Common myeloid progenitor, CD34-positive (primary cell): ENCODE measurements at places on chromosomes 7 and 10.

DNA sequence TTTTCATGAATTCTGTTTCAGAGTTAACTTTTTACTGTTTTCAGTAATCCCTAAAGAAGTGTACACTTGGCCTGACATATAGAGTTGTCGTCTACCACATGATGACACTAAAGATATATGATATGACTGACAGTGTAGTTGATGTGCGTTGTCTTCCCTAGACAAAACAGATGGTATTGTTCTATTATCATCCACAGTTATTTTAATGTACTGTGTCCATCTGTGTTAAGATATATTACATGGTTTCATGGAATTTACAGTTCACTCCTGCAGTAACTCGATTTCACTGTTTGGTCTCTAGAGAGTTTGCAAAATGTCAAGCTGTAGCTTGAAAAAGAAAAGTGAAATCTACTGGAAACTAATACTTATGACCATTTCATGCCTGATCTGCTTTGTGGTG, 18.1 kb downstream of the FOXP2 start:
- no peaks in the 10 kb centered on the region for H3K4me1 ChIP-seq
- no peak overlapping the region for H3K4me3 ChIP-seq
- no peak for DNase-seq
- no peaks in the 10 kb centered on the region for H3K27me3 ChIP-seq

GRCh38 chr7:138063400-138063799, 12.9 kb upstream of the AKR1D1 start:
- H3K4me1 ChIP-seq = no peaks in the 10 kb centered on the region
- H3K27ac ChIP-seq = no peak overlapping the region
- no peak for DNase-seq
- no peak overlapping the region for H3K4me3 ChIP-seq
- no peaks in the 10 kb centered on the region for H3K36me3 ChIP-seq

GRCh38 chr7:89887489-89887888, 266.8 kb upstream of the STEAP1 start:
- no peaks in the 10 kb centered on the region for H3K4me1 ChIP-seq
- no peaks in the 10 kb centered on the region for H3K36me3 ChIP-seq
- H3K27ac ChIP-seq = no peak overlapping the region
- H3K27me3 ChIP-seq = no peaks in the 10 kb centered on the region
- H3K4me3 ChIP-seq = no peak overlapping the region

- peaks cover 27% of the 10 kb centered on the region for H3K36me3 ChIP-seq
- peak within 1 kb of the TSS; percentile 67 for H3K27ac ChIP-seq
- peaks cover 2% of the 10 kb centered on the region for H3K4me1 ChIP-seq
- DNase-seq = peak; percentile 63
- no peaks in the 10 kb centered on the region for H3K27me3 ChIP-seq
Measured at GRCh38 chr10:95907456-95908253, at the start of gene CC2D2B. Gene CC2D2B, plus strand, starts transcription at chr10:95907975. Its CDS starts 3,349 bp downstream, at chr10:95911324.

DNA sequence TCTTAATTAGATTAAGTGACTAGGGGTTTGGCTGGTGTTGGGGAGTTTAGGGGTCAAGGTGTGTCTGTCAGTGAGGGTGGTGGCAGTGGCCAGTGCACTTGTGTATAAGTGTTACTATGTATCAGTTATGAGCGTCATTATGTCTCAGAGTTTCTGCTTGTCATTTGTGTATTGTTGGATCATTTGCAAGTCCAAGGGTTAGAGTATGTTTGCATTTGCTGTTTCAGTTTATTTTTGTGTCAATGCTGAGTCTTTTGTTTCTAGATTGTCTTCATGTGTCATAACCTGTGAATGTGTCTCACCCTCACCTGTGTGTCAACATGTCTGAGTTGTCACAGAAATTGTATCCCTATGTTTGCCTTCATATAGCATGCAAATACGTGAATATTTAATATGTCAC, 97.5 kb upstream of the PAX2 start:
- H3K27ac ChIP-seq = no peak overlapping the region
- no peaks in the 10 kb centered on the region for H3K36me3 ChIP-seq
- H3K4me1 ChIP-seq = no peaks in the 10 kb centered on the region
- H3K4me3 ChIP-seq = no peak overlapping the region
- peaks cover 45% of the 10 kb centered on the region for H3K27me3 ChIP-seq
